ENCODE measurements at places on chromosomes 5 and 9.
A peak's percentile ranks its signal among the peaks of the same experiment; 100 is the strongest.

GRCh38 chr9:123620239-123620638, 264.2 kb downstream of the CRB2 start:
- no peak for DNase-seq

GRCh38 chr5:68285075-68285840, 69.7 kb downstream of the PIK3R1 start:
- DNase-seq, result no peak

DNA sequence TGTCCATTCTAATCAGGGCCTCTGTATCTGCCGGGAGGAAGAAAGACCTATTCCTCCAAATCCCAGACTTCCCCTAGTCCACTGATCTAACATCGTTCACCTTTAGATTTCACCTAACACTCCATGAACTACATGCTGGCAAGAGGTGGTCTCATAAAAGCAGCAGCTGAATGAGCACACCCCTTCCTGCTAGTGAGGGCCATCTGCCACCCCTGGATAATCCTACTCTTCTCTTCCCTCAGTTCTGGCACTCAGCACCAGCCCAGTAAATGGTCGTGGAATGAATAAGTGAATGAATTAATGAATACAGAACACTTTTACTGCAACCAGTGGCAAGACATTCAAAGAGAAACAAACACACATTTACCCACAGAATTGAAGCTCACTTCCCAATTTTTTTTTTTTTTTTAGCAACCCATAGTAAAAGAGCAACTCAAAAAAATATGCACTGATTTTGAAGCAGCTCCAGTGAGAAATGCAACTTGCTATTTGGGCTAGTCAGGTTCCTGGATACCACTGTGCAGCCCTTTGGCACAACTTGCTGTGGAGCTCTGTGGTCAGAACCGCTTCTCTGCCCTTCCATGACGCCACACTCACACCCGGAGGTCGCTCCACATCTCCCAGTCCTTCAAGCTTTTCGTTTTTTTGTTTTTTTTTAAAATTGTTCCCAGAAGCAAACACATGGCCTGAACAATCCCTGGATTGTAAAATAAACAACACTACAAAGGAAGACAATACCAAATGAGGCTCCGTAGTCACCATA, 6.2 kb downstream of the RNF183 start:
- no peak for DNase-seq

GRCh38 chr9:133787754-133788025, 49.5 kb upstream of the SARDH start:
- DNase-seq, result peak; percentile 14

DNA sequence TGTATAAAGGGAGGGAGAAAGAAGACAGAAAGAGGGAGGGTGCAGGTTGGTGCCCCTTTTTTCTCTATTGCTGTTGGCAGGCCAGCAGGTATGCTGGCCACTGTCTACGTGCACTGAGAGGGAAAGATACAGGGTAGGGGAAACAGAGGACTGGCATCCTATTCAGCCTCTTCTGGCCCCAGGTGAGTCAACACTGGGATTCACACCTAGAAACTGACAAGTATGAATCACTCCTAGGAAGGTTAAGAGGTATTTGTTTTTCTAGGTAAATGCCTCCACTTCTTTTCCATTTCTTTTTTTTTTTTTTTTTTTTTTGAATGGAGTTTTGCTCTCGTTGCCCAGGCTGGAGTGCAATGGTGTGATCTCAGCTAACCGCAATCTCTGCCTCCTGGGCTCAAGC, 2.8 kb upstream of the UBAP1 start:
- no peak for DNase-seq

DNA sequence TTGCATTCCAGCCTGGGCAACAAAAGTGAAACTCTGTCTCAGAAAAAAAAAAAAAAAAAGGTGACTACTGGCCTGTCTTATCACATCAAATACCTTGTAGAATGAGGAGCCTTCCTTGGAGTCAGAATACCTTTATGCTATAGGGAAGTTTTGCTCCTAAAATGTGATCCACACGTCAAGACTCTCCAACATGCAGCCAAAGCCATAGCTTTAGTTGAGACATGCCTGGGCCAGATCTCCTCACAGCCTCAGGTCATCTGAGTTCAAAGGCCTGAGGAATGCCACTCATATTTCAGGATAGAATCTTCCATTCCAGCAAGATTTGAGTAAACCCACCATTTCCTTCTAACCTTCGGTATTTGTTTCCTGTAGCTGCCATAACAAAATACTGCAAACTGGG, 13.7 kb upstream of the SOWAHA start:
- no peak for DNase-seq

- no peak for DNase-seq
Observed at GRCh38 chr5:42309865-42310264, 113.4 kb upstream of the GHR start.

DNA sequence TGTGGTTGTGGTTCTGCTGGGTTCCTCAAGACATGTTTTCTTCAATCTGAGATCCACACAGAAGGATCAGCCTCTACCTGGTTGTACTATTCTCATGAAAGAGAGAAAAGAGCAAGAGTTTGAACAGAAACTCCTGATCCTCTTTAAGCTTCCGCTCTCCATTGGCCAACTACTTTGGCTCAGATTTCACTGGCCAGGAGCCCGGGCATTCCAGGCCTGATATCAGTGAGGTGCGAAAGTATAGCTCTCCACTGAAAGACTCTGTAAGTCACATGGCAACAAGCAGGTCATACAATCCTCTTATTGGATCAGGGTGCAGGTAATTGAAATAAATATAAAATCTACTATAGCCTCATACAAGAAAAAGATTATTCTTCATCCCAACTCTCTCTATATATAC, 920.5 kb downstream of the TLE4 start:
- no peak for DNase-seq

- DNase-seq, result no peak
Observed at GRCh38 chr9:110217656-110218099, 9.7 kb upstream of the C9orf152 start.

DNA sequence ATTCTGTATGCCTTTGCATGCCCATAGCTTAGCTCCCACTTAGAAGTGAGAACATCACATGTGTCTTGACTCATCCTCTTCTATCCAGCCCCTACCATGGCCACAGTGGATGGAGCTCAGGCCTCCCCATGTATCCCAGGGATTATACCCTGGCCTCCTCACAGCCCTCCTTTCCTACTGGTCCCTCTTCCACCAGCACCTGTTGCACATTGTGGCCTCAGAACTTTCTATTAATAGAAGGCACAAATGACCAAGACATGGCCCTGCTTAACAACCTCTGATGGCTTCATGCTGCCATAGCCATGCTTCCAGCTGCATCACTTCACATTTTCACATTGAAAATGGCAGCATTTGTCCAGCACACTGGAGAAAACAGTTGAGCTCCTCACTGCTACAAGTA, 315.4 kb downstream of the CDK5RAP2 start:
- DNase-seq, result no peak

GRCh38 chr5:158884827-158885518, 214.7 kb downstream of the EBF1 start:
- no peak for DNase-seq

DNA sequence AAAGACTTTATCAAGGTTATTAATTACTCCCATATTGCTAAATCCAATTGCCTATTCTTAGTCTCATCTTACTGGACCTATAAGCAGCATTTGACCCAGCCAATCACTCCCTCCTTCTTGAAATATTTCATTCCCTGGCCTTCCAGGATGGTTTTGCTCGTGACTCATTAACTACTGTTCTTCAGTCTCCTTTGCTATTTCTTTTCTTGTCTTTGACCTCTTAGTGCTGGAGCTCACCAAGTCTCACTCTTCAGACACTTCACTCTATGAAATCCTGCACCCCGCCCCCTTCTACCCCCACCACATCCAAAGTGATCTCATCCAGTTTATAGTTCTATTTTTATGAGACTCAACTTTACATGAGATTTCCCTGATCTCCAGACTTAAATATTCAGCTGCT, 803.1 kb upstream of the WWC1 start:
- DNase-seq, result no peak

DNA sequence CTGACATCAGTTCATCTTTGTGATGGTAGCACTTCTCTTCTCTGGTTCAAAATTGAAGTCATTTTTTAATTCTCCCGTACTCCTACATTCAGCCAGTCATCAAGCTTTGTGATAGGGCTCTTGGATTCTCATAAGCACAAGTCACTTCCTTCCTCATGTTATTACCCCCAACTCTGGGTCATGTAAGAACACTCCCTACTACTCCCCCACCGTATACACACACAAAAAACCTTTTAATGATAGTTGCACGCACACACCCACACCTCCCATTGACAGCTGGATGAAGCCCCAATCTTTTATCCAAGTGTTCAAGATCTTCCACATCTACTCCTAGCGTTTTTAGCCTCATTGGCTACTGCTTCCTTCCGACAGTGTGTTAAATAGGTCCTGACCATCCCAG, 16.8 kb downstream of the KDM3B start:
- DNase-seq, result no peak

- no peak for DNase-seq
Observed at GRCh38 chr9:105975886-105976645, 281.7 kb downstream of the TMEM38B start.

GRCh38 chr5:17143335-17143734, 74.1 kb upstream of the BASP1 start:
- no peak for DNase-seq

DNA sequence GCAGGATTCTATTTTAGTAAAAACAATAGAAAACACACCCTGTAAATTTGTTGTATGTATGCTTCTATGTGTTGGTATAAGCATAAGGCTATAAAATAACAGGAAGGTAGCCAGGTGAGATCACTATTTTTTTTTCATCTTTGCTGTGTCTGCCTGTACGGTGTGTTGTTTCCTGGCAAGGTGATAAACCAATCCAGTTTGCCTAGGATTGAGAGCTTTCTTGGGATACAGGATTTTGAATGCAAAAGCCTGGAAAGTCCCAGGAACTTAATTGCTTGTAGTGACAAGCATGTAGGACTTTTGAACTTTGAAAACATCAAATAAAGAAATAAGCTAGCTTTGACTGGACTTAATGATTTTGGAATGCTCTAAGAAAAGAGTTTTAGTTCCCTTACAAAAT, 83.3 kb upstream of the RORB start:
- no peak for DNase-seq

DNA sequence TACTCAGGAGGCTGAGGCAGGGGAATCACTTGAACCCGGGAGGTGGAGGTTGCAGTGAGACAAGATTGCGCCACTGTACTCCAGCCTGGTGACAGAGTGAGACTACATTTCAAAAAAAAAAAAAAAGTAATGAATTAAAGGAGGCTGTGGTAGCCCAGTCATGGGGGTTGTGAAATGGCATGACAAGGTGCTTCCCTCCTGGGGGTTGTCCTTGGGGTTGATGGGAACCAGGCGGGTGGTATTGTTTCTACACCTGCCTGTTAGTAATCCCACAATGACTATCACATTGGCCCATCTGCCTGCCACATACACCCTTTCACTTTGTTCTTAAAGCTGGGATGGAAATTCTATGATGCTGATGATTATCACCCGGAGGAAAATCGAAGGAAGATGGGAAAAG, 5.6 kb downstream of the IDNK start:
- DNase-seq, result no peak

DNA sequence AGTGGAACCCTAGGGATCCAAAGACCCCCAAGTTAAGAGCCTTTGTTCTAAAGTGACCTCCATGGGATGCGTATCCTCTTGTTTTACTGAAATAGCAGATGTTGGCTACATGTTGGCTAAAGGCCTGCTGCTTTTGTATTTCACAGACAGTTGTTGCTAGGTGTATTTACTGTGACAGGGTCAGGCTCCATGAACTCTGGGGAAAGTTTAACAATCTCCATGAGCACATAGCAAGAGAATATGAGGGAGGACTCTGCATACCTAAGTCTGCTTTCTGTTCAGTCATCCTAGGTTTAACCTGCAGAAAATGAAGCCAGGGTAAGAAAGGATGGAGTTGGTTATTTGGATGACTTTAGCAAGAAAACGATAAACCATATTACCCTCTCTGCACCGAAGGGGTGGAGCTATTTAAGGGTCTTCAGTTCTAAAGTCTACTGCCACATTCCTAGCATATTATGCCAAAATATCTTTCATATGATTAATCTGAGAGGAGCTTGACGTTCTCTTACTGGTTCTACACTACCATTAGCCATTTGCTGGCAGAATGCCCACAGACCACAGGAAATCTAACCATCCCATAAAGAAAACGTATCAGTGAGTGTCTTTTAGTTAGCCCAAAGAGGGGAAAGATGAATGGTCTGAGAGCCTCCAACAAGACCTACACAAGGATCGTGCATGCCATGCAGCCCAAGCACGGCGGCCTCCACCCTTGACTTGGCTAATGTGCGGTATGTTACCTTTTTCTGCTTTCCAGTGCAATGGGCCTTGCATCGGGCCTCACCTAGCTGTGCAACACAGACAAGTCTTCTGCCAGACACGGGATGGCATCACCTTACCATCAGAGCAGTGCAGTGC, 127.8 kb downstream of the SAXO1 start:
- DNase-seq, result no peak

DNA sequence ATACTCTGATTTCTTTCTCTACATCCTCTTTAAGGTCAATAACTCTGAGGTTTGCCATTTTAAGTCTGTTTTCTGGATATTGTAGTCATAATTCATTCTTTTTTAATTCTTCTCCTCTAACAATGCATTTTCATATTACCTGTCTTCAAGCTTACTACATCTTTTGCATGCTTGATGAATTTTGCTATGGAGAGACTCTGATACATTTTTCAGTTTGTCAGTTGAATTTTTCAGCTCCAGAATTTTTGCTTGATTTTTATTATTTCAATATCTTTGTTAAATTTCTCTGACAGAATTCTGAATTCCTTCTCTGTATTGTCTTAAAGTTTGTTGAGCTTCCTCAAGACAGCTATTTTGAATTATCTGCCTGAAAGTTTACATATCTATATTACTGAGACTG, 159.8 kb upstream of the ST8SIA4 start:
- no peak for DNase-seq

GRCh38 chr5:3905031-3905430, 309.4 kb downstream of the IRX1 start:
- no peak for DNase-seq

GRCh38 chr5:169811680-169812079, 168.6 kb downstream of the INSYN2B start:
- no peak for DNase-seq

DNA sequence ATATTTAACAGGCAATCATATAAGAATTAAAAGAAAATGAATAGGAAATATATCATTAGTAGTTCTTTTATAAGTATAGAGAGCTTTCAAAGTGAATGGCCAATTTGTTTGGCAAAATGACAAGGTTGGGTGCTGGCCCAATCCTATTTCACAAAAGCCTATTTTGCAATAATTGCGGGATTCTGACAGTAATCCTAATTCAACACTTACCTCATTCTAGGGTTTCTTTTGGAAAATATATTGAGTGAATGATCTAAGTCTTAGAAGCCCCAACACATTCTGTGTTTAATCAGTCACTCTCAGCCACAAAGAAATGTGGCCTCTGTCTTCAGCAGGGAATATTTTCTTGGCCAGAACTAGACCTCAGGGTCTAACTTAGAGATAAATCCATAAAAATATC, 835.9 kb upstream of the ZNF608 start:
- no peak for DNase-seq

- DNase-seq, result no peak
Observed at GRCh38 chr9:104278929-104279496, 184.9 kb downstream of the SMC2 start.

- no peak for DNase-seq
Observed at GRCh38 chr5:149268928-149269557, 2.6 kb upstream of the AFAP1L1 start.

- no peak for DNase-seq
Observed at GRCh38 chr9:76136986-76137385, 246.5 kb downstream of the PCSK5 start.

GRCh38 chr5:6868575-6869215, 155.5 kb downstream of the TENT4A start:
- DNase-seq, result no peak

- DNase-seq, result no peak
Observed at GRCh38 chr9:20753761-20754160, 69.7 kb downstream of the FOCAD start.

- no peak for DNase-seq
Observed at GRCh38 chr5:111655169-111655924, 101.6 kb downstream of the NREP start.
